NCI-H1930 (cell line): ENCODE measurements at places on chromosomes 2 and 18.

DNA sequence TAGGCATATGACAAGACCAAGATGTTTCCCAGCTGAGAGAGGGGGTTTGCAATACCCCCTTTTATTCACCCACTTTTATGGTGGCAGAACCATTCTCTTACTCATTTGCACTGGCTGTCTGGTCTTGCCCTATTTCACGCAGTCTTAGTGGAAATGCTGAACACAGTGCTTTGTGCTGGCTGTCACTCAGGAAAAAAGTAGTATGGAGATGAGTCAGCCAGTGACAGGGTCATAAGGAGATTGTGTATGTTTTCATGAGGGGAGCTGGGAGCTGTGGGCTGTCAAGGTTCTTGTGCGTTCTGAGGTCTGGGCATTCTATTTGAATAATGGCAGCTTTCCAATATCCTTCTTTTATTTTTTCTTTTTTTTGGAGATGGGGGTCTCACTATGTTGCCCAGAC, 10.9 kb upstream of the CNRIP1 start:
- DNase-seq, result no peak

- no peak for DNase-seq
These were observed 142.9 kb upstream of the SH3BP4 start for GRCh38 chr2:234808907-234809306.

DNA sequence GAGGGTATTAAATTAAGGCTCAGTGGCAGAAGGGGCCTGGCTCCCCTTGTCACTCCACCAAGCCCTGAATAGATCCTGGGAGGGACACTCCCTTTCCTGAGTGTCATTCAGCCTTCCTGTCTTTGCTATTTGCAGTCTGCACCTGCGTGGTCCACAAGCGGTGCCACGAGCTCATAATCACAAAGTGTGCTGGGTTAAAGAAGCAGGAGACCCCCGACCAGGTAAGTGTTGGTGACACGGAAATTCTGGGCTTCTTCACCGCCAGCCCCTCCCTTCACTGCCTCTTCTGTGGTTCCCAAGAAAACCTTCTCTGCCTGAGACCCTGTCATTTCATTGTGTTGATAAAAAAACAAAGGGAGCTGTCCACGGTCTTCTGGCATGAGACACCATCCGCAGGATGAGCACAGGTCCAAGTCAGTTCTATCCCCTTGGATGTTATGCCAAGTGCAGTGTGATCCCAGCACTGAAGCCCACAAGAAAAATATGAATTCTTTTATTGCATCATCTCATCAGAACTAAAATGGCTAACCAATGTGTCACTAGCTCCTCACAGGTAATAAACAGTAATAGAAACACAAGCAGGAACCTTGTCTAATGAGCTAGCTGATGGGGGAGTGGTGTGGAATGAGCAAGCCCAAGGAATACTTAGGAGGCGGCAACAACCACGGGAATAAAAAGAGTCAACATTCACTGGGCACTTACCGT, 316.9 kb upstream of the EPAS1 start:
- no peak for DNase-seq

DNA sequence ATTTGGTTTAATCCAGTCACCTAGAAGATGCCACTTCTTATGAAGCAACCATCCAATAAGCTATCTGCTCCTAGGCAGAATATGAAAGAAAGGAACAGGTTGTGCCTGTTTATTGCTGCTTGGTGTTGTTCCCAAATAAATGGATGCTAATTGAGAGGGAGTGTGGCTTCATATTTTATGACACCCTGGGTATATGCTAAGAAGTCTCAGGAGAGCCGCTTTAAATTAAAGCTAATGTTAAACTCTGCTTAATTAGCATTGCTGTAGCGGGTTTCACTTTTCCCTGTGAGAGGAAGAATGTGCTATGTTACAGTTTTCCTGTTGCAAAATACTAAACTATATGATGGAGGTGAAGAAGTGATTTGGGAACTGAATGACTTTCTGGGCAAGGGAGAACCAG, 48.7 kb upstream of the TANK start:
- no peak for DNase-seq

DNA sequence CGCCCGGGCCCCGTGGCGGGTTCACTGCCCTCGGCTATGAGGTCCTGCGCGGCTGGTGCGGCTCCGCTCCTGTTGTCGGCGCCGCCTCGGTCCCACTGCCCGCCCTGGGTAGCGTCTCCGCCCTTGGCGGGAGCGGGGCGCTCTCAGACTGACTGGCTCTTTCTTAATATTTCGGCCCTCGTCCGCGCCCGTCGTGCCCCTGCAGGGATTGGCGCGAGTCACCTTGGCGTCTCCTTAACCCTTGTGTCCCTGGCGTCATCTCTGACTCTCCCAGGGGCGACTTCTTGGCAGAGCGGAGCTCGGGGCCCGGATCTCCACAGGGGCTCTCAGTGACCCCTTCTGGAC, 1.3 kb downstream of the PTMA start:
- no peak for DNase-seq

DNA sequence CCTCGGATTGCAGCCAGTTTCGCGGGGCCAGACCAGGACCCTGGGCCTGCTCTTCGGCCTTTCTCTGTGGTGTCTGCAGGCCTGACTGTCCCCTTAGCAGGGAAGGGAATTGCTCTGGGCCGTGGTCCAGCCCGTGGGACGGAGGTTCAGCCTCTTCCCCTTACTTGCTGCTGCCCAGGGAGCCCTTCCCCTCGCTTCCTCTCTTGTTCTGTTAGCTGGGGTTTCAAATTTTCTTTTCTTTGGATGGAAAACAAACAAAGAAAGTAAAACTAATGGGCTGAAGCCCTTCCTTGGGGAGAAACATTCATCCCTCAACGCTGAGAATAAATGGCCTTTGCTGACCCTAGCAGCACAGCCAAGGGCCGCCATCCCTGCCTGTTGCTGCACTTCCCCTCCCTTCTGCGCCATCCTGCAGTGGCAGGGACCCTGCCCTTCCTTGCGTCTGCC, 52.4 kb downstream of the ASAP2 start:
- no peak for DNase-seq
